ENCODE measurements at places on chromosomes 5 and 9.

- DNase-seq = no peak
These were observed 40.1 kb downstream of the NR2F1 start for GRCh38 chr5:93623153-93623552.

DNA sequence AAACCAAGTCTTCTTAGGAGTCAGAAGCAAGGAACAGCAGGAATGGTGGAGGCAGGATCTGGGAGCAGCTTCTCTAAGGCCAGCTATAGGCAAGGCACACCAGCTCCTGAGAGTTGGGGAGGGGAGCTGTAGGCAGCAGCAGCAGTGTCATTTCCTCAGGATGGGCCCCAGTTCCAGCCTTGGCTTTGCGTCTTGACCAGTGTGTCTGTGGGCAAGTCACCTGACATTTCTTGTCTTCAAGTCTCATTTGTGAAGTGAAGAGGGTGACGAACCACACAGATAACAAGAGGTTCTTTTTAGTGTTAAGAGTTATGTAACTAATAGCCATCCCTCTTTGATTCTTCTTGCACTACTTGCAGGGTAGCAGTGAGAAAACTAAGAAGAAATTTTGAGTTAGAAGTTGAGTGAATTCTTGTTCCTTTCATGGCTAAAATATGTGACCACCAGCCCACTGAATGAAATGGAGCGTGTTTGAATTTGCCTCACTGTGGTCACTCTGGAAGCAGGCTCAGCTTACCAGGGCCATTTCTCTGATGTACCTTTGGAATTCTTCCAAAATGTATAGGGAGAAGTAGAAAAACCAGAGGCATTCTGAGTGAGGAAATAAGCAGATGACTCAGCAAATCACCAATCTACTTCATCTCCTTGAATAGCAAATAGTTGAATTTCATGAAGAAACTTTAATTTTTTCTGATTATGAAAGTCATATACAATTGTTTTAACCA lies 42.4 kb downstream of the RHOBTB3 start:
- DNase-seq = no peak

DNA sequence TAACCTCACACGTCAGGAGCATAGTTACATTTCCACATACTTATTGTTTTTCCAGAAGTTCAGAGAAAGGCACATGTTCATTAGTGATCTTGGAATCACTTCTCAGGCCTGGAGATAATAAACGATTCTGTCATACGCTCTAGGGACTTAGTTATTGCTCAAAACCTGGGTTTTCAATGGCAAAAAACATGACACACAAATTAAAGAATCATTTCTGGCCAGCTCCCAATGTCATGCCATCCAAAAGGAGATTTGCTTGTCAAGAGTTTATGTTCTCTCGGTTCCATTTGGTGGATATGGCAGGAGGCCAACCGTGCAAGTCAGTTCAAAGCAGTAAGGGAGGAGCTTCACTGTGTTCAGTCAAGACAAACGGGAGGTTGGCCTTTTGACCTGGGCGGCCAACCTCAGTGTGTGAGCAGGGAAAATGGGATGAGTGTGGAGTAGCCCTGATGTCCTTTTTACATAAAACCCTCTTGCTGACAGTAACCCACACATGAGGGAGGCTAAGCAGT lies 123.4 kb downstream of the NXNL2 start:
- DNase-seq = no peak

DNA sequence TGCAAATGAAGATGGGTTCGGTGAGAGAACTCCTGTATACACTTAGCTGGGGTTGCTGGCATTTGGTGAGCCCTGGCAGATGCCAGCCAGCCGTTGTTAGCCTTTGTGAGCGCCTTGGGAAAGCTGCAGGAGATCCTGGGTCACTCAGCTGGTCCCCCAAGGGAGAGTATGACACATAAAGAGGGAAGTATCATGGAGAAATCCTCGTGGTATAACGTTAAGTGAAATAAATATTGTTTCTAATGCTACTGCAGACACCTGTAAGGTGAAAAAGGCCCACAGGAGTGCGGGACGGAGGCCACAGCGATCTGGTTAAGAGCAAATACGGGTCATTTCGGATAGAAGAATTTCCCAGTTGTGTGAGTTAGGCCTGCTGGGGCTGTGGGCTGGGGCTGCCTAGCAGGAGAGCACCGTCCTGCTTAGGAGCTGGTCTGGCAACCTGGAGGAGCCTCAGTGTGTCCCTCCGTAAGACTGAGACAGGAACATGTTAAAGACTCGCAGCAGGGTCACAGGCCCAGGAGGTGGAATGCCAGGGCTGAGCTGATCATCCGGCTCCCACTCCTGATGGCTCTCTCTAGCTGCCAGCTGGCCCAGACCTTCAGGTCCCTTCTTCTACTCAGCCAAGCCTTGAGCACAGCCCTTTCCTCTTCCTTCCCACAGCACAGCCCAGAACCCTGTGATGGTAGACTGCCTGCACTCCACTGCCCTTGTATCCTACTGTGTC lies 4.9 kb downstream of the NKX2-5 start:
- DNase-seq = no peak

- DNase-seq = no peak
These were observed 259.8 kb downstream of the NSG2 start for GRCh38 chr5:174305241-174305681.

- no peak for DNase-seq
These were observed 93.2 kb upstream of the CPEB4 start for GRCh38 chr5:173794901-173795416.

GRCh38 chr5:173872957-173873305 lies 15.2 kb upstream of the CPEB4 start:
- no peak for DNase-seq

- DNase-seq = no peak
These were observed at the start of gene GARIN3 for GRCh38 chr5:157166214-157167213. TSS of gene GARIN3 (minus strand) at chr5:157166264. CDS start at chr5:157166168, 96 bp downstream.

DNA sequence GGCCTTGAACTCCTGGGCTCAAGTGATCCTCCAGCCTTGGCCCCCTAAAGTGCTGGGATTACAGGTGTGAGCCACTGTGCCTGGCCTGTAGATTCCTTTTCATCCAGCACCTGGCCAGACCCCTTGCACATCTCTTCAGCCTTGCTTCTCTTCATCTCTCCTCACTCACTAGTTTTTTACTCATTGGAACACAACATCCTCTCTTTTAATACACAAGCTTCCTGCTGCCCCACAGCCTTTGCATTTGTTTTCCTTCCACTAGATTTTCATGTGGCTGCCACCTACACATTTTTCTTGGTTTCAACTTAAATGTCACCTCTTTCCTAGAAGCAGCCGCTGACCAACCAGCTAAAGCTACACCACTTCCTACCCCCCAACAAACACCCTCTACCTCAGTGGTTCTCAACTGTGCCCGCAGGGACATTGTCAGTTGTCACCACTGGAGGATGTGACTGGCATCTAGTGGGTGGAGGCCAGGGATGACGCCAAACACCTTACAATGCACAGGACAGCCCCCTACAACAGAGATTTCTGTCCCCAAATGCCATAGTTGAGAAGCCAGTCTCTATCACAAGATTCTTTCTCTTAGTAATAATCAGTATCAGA lies 33.7 kb downstream of the HAVCR1 start:
- DNase-seq = no peak

GRCh38 chr5:32501071-32502002 lies 56.8 kb upstream of the ZFR start:
- peak; percentile 66 for DNase-seq

DNA sequence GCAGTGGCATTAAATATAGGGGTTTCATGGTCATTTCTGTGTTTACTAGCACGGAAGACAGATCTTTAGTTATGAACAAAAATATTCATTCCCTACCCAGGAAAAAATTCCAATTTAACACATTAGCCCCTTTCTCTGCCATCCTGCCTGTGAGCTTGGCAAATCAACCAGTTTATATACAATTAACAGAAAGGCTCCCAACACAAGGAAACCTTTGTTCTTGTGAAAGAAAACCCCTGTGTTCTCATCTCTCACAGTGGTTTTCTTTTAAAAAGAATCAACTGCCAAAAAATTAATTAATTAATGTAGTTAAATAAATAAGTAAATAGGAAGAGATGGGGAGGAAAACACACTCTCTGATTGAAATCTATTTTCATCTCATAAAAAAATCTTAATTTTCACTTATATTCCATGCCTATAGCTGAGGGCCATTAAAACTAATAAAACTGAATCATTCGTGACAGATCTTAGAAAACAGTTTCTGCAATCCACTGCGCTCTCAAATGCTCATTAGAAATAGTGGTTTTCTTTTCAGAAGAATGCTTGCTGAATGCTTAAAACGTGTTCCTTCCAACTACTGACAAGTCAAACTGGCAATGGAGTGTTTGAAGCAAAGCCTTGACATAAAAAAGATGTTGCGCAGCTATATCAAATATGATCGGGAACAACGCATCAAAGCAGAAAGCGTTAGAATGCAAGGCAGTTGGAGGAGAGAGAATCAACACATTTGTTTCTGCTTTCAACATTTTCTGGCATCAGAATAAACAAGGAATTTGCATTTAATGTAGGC lies 387.7 kb downstream of the TLR4 start:
- no peak for DNase-seq

- peak; percentile 76 for DNase-seq
These were observed 530.2 kb downstream of the EBF1 start for GRCh38 chr5:158569534-158569933.

DNA sequence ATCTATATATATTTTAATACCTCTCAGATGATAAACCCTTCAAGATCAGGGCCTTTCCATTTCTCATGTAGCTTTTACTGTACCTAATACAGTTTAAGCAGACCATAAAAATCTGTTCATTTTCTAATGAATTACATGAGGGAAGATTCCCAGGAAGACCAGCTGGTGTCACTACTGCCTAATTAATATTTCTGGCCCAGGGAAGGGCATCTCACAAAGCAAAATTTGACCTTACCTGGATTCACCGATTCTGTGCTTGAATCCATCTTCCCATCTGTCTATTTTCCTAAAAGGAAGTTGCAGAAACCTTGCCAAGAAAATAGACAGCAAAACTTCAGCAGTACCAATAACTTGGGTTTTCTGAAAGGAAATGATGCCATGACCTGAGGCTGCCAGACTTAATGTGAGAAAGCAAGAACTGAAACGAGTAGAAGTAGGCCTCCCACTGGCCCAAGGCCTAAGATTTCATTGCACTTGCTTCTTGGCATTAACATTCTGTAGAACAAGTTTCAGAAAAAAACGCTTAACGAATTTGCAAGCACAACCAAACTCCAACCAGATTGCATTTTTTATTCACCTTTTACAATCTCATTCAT lies 83.0 kb upstream of the GLIS3 start:
- DNase-seq = peak; percentile 52

DNA sequence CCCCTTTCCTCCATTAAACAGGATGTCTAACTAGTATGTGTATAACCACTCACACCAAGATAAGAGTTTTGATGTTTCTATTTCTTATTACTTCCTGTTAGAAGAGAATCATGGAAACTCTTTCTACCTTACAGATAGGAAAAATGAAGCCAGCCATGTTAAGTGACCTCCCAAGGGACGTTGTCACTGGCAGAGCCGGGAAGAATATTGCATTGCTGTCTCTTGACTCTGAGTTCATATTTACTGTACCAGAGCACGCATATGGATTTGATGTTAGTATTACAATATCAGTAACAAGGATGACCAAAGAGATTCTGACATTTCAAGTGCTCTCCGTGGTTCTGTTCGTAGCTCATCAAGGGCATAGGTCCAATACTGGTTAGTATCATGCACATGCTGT lies 12.5 kb upstream of the C5orf63 start:
- DNase-seq = no peak

- DNase-seq = no peak
These were observed 150.7 kb downstream of the RXRA start for GRCh38 chr9:134476942-134477335.

DNA sequence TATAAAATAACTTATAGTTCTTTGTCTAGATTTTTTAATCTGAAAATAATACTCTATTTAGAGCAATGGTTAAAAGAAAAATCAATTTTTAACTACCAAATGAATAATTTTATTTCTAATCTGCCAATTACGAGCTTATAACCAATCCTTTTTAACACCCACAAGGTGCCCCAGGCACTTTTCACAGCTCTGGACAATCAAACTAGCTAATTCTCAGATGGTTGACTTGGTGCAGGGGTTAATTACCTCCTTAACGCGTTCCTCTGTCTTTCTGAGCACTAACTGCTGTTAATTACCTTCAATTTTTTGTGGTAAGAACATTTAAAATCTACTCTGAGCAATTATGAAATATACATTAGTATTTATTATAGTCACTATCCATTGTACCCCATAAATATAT lies 109.6 kb upstream of the PJA2 start:
- no peak for DNase-seq

GRCh38 chr5:124444147-124444775 lies 302.2 kb downstream of the ZNF608 start:
- DNase-seq = no peak

GRCh38 chr9:115972362-115972761 lies 181.2 kb upstream of the PAPPA start:
- DNase-seq = no peak
